ENCODE measurements at places on chromosomes 12 and 14.

- no peak for DNase-seq
Observed at GRCh38 chr12:32515137-32515873, 115.9 kb downstream of the FGD4 start.

- no peak for DNase-seq
Observed at GRCh38 chr12:18145924-18146323, 55.9 kb upstream of the RERGL start.

GRCh38 chr12:89236237-89236636 is 116.1 kb downstream of the DUSP6 start:
- DNase-seq: no peak

GRCh38 chr14:31479027-31479426 is 8.8 kb downstream of the GPR33 start:
- no peak for DNase-seq

- DNase-seq: no peak
Observed at GRCh38 chr14:49907186-49907585, 14.3 kb downstream of the ARF6 start.

- no peak for DNase-seq
Observed at GRCh38 chr14:58068306-58068705, 83.7 kb downstream of the ARMH4 start.

DNA sequence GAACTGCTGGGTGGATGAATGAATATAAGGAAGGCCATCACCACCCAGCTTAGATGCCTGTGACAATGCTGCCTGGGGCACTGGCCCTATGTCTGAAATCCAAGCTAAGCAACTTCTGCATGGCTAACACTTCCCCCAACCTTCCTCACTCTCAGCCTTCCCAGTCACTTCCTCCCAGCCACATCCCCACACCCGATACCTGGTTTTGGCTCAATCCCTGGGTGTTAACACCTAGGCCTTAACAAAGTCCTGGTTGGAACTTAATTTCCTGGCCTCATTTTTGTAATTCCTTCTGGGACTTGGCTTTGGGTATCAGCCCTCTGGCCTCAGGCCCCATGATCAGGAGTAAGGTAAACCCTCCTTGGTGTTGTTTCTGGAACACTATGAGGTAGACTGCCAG is 110.0 kb downstream of the EFCAB11 start:
- DNase-seq: no peak

DNA sequence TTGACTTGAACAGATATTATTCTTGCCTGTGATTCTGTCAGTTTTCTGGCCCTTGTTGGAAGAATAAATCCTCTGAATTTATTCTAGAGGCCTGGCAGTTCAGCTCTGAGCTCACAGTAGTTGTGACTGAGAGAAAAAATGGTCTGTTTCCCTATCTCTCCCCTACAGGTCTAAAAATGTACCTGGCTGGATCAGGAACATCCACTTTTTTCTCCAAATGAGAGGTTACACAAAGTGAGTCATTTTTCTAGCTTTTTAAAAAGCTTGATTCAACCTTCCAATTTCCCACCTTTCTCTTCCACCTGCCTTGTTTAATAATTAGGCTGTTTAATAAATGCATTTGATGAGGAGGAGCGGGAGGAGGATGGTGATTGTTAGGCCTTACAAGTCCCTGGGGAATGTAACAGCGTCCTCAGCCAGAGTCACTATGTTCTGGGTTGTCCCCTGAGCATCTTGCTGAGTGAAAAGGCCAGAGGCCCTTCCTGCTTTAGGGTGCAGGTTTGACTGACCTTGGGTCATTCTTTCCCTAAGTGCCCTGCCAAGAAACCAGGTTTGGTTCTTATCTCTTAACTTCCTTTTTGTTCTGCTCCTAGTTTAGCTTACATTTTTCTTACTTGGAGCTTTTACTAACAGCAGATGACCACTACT is 91.7 kb upstream of the FUT8 start:
- no peak for DNase-seq

DNA sequence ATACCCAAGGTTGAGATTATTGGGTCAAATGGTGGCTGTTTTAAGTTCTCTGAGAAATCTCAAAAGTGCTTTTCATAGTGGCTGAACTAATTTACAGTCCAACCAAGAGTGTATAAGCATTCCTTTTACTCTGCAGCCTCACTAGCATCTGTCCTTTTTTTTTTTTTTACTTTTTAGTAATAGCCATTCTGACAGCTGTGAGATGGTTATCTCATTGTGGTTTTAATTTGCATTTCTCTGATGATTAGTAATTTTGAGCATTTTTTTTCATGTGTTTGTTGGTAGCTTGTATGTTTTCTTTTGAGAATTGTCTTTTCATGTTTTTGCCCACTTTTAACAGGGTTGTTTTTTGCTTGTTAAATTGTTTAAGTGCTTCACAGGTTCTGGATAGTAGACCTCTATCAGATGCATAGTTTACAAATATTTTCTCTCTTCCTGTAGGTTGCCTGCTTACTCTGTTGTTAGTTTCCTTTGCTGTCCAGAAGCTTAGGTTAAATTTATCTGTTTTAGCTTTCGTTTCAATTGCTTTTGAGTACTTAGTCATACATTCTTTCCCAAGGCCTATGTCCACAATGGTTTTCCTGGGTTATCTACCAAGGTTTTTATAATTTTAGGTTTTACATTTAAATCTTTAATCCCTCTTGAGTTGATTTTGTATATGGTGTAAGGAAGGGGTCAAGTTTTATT is 881.3 kb upstream of the SEL1L start:
- DNase-seq: no peak

GRCh38 chr12:129530984-129531383 is 372.8 kb downstream of the TMEM132D start:
- DNase-seq: no peak

GRCh38 chr12:58640314-58640713 is 280.0 kb downstream of the LRIG3 start:
- no peak for DNase-seq

DNA sequence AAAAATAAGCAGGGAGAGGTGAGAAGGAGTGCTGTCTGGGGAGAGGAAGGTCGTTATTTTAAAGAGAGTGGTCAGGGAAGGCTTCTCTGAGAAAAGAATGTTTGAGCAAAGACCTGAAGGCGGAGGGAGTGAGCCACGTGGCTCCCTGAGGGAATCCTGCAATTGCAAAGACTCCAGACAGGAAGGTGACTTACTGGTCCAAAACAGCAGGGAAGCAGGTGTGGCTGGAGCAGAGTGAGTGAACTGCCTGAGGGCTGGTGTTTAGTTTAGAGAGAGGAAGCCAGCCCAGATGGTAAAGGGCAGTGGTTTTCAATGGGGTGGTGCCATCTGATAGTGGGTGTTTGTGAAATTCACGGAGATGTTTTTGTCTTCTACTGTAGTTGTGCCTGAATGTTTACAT is 58.8 kb upstream of the LTA4H start:
- DNase-seq: no peak

GRCh38 chr12:92627511-92627910 is 75.3 kb upstream of the PLEKHG7 start:
- DNase-seq: no peak

DNA sequence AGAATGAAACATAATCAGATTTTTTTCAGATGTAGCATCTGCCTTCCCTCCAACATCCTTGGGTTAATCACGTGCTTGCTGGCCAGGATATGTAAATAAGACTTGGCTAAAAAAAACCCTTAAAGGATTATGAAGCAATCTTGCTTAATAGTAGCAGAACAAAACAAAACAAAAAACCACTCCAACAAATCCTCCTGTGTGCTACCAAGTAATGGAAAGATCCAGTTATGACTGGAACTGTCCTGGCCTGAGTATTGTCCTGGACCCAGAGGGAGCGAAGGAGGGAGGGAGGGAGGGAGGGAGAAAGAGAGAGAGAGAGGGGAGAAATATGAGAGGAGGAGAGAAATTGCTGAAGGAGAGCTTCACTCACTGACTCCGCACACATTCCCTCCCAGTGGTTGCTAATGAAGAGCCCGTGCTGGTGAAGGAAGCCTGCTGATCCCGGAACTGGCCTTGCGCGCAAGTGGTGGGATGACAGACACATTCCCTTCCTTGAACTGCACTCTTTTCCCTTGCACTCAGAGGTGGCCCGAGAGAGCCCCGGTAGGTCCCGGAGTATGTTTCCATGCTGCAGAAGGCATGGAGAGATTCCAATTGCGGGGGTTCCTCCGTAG is 57.2 kb downstream of the HMGA2 start:
- DNase-seq: no peak

DNA sequence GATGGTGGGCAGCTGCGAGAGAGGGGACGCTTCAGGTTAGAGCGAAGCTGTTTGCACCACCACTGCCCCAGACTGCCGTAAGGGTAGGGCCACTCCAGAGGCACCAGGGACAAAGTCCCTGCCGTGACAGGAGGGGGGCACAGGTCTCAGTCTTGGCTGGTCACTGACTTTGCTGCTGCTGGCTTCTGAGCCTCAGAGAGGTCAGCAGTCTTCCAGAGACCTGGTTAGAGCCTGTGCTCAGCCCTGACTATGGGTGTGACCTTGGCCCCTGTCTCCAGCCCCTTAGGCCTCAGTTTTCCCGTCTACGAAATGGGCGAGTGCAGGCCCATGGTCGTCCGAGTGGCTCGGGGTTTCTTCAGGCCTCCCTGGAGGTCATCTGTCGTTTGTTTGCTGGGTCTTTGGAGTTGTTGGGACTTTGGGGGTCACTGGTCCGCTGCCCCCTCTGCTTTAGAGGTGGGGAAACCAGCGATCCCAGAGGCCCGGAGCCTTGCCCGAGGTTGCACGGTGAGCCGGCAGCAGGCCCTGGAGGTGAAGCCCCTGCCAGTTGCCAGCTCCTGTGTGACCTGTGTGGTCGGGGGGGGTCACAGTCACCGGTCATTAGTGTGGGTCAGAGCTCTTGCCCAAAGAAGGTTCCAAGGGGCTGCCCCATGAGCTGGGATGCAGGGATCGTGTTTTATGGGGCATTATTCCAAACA is 15.3 kb downstream of the MEG3 start:
- DNase-seq: no peak

GRCh38 chr12:43011383-43011926 is 421.9 kb upstream of the PRICKLE1 start:
- no peak for DNase-seq

GRCh38 chr12:54341378-54342300 is 16.7 kb downstream of the COPZ1 start:
- DNase-seq: no peak

- DNase-seq: no peak
Observed at GRCh38 chr12:12441843-12442461, 85.1 kb downstream of the BORCS5 start.

GRCh38 chr12:16027002-16027401 is 115.9 kb downstream of the DERA start:
- DNase-seq: no peak

DNA sequence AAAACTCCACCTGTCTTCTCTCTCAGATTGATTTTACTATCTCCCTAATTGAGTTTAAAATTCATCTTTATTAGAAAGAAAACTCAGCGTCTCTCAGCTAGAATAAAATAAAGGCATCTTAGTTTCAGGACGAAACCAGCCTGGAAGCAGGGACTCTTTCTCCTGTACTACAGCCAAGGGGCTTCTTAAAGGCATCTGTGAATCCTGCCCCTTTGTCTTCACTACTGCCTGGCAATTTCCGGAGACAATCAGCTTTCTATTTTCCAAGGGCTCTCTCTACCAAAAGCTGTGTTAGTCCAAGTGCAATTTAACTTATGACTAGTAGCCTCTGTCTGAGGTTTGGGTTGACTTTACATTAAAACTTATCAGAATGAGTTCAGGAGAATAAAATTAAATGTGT is 623.3 kb upstream of the FOXG1 start:
- no peak for DNase-seq

DNA sequence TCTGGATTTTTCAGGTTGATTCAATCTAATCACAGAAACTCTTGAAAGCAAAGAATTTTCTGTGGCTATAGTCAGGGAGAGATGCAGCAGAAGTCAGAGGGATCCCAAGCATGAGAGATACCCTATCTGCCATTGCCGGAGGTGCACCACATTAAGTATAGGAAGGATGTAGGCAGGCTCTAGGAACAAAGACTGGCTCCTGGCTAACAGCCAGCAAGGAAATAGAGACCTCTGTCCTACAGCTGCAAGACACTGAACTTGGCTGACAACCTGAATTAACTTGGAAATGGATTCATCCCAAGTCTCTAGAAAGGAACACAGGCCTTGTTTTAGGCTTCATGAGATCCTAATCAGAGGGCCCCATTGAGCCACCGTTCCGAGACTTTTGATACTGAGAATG is 364.9 kb upstream of the FLRT2 start:
- no peak for DNase-seq

- no peak for DNase-seq
Observed at GRCh38 chr14:89351516-89352404, 65.3 kb downstream of the FOXN3 start.

DNA sequence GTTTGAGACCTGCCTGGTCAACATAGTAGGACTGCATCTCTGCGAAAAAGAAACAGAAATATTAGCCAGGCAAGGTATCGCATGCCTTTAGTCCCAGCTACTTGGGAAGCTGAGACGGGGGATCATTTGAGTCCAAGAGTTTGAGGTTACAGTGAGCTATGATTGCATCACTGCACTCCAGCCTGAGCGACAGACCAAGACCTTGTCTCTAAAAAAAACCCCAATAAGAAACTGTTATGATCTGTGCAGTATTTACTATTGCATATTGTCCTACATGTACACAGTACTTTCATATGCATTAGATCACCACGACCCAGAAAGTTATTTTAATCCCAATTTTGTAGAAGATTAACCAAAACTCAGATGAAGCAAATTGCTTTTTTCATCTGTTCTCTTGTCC is 187.5 kb downstream of the PCNX1 start:
- no peak for DNase-seq

- DNase-seq: no peak
Observed at GRCh38 chr12:12870465-12870864, 20.9 kb upstream of the GPRC5A start.

Measured in left renal cortex interstitium (tissue), 4 donors.